ENCODE measurements at places on chromosomes 4 and X. TPM values are rescaled to one million over a fixed set of nuclear protein-coding genes. Genes with fewer than 3 reads are reported as not detected.

TRIM60 gene
- total RNA-seq = not detected

ERVMER34-1 gene
- total RNA-seq = not detected

ZNF711 gene
- 1.2 TPM for total RNA-seq

HAND2 gene
- total RNA-seq = 6.0 TPM

SSX2 gene
- total RNA-seq = not detected

CT45A10 gene
- total RNA-seq = not detected

LCORL gene
- total RNA-seq = 1.4 TPM

ZNF141 gene
- 2.9 TPM for total RNA-seq

PARM1 gene
- 116 TPM for total RNA-seq

NXF3 gene
- total RNA-seq = not detected

TMPRSS11D gene
- total RNA-seq = not detected

DNA sequence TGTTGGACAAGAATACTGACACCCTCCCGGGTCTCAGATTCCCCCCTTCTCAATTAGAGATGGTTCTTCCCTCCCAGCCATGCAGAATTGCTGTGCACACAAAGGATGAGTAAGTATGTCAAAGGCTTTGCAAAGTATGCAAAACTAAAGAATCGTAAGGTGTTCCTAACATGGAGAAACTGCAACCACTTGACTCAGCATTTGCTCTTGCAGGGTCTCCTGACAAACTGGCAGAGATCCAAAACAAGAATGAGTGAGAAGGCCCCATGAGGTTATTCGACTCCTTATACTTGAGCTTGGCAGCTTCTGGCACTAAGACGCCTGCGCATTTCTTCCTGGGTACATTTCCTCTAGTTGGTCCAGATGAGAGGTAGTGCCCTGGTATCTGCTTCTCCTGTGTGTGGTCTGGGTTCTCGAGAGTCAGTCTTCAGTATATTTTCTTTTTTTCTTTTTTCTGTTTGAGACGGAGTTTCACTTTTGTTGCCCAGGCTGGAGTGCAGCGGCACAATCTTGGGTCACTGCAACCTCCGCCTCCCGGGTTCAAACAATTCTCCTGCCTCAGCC lies 8.2 kb downstream of the FAM184B start:
- H3K27me3 ChIP-seq = no peaks in the 10 kb centered on the region
- H3K27ac ChIP-seq = no peak overlapping the region
- DNase-seq = no peak
- H3K4me3 ChIP-seq = no peak overlapping the region
- no peaks in the 10 kb centered on the region for H3K4me1 ChIP-seq
- no peaks in the 10 kb centered on the region for H3K36me3 ChIP-seq

- H3K27me3 ChIP-seq = no peaks in the 10 kb centered on the region
- H3K4me1 ChIP-seq = no peaks in the 10 kb centered on the region
- DNase-seq = no peak
- H3K4me3 ChIP-seq = no peak overlapping the region
- H3K27ac ChIP-seq = no peak overlapping the region
- no peaks in the 10 kb centered on the region for H3K36me3 ChIP-seq
Measured at GRCh38 chr4:11218692-11219091, 210.0 kb downstream of the HS3ST1 start.

GRCh38 chr4:137443031-137443800 lies 89.1 kb downstream of the PCDH18 start:
- no peak for DNase-seq
- H3K36me3 ChIP-seq = no peaks in the 10 kb centered on the region
- H3K4me3 ChIP-seq = no peak overlapping the region
- no peak overlapping the region for H3K27ac ChIP-seq

DNA sequence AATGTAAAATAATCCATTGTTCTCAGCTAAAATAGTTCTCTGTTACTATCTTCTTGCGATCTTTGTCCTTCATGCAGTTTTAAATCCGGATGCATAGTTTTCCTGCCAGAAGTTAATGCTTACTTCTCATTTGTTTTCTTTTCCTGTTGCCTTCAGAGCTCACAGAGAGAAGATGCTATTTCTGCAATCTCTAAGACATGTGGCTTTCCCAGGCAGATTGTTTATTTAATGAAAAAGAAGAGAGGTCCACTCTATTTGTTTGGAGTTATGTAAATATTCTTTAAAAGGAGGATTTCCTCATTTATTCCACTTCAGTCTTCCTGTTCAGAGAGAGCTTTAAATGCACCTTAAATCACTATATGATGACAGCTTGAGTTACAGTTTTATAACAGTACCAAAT lies 39.3 kb upstream of the HPGD start:
- H3K4me3 ChIP-seq = no peak overlapping the region
- no peaks in the 10 kb centered on the region for H3K27me3 ChIP-seq
- H3K4me1 ChIP-seq = no peaks in the 10 kb centered on the region
- no peak overlapping the region for H3K27ac ChIP-seq

GRCh38 chr4:103268746-103269145 lies 70.6 kb upstream of the CENPE start:
- H3K27ac ChIP-seq = no peak overlapping the region
- H3K4me1 ChIP-seq = no peaks in the 10 kb centered on the region
- H3K27me3 ChIP-seq = no peaks in the 10 kb centered on the region
- H3K4me3 ChIP-seq = no peak overlapping the region

- H3K27ac ChIP-seq = no peak overlapping the region
- no peak overlapping the region for H3K4me3 ChIP-seq
- no peaks in the 10 kb centered on the region for H3K27me3 ChIP-seq
Measured at GRCh38 chr4:119059221-119059620, 76.4 kb upstream of the MYOZ2 start.

GRCh38 chrX:39532761-39533160 lies 565.0 kb downstream of the BCOR start:
- no peak overlapping the region for H3K4me3 ChIP-seq
- H3K27me3 ChIP-seq = no peaks in the 10 kb centered on the region
- no peak for DNase-seq

DNA sequence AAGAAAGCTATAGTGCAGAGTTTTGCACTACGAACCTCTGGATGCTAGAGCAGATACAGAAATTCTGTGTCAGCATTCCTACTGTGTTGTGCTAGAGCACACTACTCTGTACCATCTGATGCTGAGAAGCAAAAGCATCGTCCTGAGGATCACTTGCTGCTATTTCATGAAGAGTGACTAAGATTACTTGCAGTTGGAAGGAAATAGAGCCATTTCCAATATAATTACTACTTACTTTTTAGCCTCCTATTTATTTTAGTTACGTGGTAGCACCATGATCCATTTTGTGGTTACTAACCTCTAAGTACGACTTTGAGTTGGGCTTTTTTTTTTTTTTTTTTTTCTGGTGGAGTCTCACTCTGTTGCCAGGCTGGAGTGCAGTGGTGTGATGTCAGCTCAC lies 226.7 kb downstream of the PALLD start:
- H3K27me3 ChIP-seq = no peaks in the 10 kb centered on the region
- DNase-seq = no peak
- H3K4me1 ChIP-seq = no peaks in the 10 kb centered on the region
- H3K27ac ChIP-seq = no peak overlapping the region
- H3K4me3 ChIP-seq = no peak overlapping the region

GRCh38 chr4:145481164-145481941 lies at the start of gene SMAD1:
Gene SMAD1, plus strand, starts transcription at chr4:145481853. Its CDS starts 32,761 bp downstream, at chr4:145514614.
- DNase-seq = peak; percentile 89
- H3K4me3 ChIP-seq = peak within 1 kb of the TSS; percentile 96
- no peaks in the 10 kb centered on the region for H3K27me3 ChIP-seq
- no peaks in the 10 kb centered on the region for H3K4me1 ChIP-seq
- H3K36me3 ChIP-seq = no peaks in the 10 kb centered on the region
